ENCODE measurements at places on chromosomes 13 and 19.

DNA sequence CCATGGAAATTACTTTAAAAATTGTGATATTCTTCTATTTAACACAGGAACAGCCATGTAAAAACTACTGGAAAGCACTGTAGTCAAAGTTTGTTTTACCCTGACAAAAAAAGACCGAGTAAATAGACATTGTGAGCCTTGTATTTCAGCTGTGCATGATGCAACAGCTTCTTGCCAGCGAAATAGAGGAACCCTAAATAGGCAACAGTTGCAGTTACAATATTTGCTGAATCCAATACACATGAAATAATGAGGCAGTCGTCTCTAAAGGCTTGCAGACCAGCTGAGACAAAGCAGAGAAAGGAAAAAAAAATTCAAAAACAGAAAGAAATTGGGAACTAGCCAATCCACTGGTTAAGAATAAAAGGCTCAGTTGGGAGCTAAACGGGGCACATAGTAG is 1001.1 kb downstream of the OLFM4 start:
- no peaks in the 10 kb centered on the region for H3K4me1 ChIP-seq
- H3K4me3 ChIP-seq: no peak overlapping the region
- DNase-seq: no peak

DNA sequence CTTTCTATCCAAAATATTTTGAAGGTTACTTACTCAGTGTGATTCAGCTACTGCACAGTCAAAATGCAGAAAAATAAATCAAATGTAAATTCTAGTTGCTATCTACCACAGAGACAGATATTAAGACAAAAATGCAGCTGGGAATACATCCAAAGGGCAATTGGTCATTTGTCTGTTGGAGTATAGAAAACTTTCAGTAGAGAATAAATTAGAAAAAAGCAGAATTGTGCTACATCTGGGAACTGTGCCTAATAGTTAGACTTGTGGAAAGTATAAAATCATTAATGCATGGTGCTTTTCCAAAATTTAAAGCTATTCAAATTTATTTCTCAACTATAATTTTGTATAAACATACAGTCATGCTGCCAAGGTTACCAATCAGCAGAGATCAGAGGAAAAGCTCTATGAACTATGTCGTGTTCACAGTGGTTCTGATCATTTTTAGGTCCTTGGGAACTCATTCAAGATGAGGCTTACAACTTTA is 1635.8 kb downstream of the PCDH9 start:
- no peaks in the 10 kb centered on the region for H3K36me3 ChIP-seq
- DNase-seq: no peak
- no peaks in the 10 kb centered on the region for H3K4me1 ChIP-seq
- no peak overlapping the region for H3K4me3 ChIP-seq

DNA sequence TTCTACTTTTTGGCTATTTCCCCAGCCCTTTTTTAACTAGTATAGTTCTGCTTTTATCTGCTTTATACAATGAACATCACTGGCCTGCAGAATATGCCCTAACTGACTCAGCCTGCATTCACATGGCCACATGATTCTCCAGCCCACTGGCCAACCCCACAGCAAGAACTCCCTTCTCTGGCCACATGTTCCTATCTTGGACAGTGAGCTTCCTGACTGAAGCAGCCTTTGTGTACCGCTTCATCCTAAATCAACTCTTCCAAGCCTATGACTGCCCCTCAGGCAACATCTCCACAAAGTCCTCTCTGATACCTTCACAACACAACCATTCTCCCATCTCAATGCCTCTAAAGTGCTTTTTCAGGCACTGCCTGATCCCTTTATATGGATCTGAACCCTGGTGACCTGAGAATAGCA is 214.1 kb downstream of the COL4A1 start:
- H3K4me1 ChIP-seq: no peaks in the 10 kb centered on the region

GRCh38 chr19:5255602-5256231 is 84.9 kb downstream of the PTPRS start:
- H3K36me3 ChIP-seq: peaks cover 13% of the 10 kb centered on the region
- peak overlapping the region; percentile 72 for H3K27ac ChIP-seq
- no peak for DNase-seq
- H3K4me3 ChIP-seq: no peak overlapping the region
- no peaks in the 10 kb centered on the region for H3K27me3 ChIP-seq
- H3K4me1 ChIP-seq: no peaks in the 10 kb centered on the region

DNA sequence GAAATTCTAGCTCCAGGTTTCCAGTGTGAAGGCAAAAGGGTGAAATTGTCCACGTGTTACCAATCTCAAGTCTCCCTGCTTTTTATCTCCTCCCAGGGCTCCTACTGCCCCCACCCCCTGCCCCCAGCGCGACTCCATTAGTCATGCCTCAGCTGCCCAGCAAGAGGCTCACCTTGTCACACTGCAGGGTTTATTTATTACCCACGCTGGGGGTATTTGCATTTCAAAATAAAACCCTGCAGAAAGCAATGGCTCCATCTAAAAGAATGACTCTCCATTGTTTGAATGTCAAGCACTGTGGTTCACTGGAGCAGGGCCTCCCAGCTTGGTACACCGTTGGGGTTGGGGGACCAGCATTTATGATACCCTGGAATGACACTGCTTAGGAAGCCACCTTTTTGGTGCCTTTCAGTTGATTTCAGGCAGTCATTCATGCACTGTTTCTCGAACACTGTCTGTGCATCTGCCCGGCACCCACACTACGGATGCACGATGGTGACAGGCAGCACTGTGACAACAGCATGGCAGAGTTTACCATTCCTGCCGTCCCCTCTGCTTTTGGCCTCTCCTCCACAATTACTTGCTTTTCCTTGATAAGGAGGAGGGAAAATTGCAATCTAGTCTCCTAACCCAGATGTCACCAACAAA is 9.9 kb upstream of the POP4 start:
- H3K27ac ChIP-seq: no peak overlapping the region
- peaks cover 34% of the 10 kb centered on the region for H3K27me3 ChIP-seq
- no peak overlapping the region for H3K4me3 ChIP-seq
- no peak for DNase-seq
- no peaks in the 10 kb centered on the region for H3K36me3 ChIP-seq

GRCh38 chr13:26247011-26247410 is 6.9 kb upstream of the CDK8 start:
- no peak overlapping the region for H3K4me3 ChIP-seq
- H3K4me1 ChIP-seq: no peaks in the 10 kb centered on the region
- no peak for DNase-seq
- H3K27ac ChIP-seq: no peak overlapping the region
- no peaks in the 10 kb centered on the region for H3K27me3 ChIP-seq

DNA sequence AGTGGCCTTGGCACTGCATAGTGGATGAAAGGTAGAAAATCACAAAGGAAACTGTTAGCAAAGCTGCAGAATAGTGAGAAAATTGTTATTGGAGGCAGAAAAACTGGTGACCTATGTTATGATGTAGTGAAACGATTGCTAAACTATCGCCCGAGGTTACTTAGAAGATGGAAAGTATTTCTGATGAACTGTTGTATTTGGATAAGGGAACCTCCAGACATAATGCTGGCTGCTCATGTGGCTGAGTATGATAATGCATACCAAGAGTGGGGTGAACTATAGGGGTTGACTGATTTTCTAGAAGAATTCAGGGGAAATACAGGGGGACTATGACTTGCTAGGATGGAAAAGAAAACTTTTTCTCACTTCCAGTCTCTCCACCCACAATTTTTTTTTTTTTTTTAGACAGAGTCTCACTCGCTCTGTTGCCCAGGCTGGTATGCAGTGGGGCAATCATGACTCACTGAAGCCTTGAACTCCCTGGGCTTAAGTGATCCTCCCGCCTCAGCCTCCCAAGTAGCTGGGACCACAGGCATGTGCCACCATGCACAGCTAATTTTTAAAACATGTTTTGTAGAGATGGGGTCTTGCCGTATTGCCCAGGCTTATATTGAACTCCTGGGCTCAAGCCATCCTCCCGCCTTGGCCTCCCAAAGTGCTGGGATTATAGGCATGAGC is 4.4 kb upstream of the EID2 start:
- no peaks in the 10 kb centered on the region for H3K27me3 ChIP-seq
- no peaks in the 10 kb centered on the region for H3K36me3 ChIP-seq
- peaks cover 69% of the 10 kb centered on the region for H3K4me1 ChIP-seq
- peak overlapping the region; percentile 88 for H3K27ac ChIP-seq

- H3K27ac ChIP-seq: no peak overlapping the region
- peaks cover 87% of the 10 kb centered on the region for H3K36me3 ChIP-seq
- DNase-seq: no peak
Observed at GRCh38 chr19:16652854-16653253, 7.1 kb downstream of the SMIM7 start.

GRCh38 chr19:42269478-42270345 is 660 bp downstream of the CIC start:
- H3K36me3 ChIP-seq: peaks cover 16% of the 10 kb centered on the region
- no peaks in the 10 kb centered on the region for H3K27me3 ChIP-seq
- H3K27ac ChIP-seq: peak overlapping the region; percentile 99
- H3K4me1 ChIP-seq: peaks cover 25% of the 10 kb centered on the region
- no peak overlapping the region for H3K4me3 ChIP-seq

DNA sequence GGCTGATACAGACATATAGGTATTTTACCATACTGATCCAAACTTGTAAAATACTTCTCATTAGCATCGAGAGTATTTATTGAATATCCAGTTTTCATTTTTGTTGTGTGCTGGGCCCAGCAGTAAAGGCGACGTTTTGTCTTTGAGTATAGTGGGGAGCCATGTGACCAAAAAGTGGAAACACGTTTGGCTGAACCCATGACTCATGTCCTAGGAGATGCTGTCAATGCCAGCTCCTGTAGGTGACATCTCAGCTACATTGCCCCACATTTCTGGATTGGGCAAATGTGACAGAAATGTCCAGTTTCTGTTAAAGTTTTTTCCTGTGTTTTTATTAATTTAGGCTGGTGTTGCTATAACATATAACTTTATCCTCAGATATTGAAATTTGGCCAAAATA is 26.1 kb upstream of the GTF3A start:
- peaks cover 3% of the 10 kb centered on the region for H3K27me3 ChIP-seq
- H3K4me3 ChIP-seq: no peak overlapping the region
- no peaks in the 10 kb centered on the region for H3K36me3 ChIP-seq
- H3K4me1 ChIP-seq: no peaks in the 10 kb centered on the region

GRCh38 chr19:33220735-33221134 is 4.9 kb downstream of the SLC7A10 start:
- H3K4me1 ChIP-seq: peaks cover 3% of the 10 kb centered on the region
- no peak overlapping the region for H3K27ac ChIP-seq
- peaks cover 49% of the 10 kb centered on the region for H3K27me3 ChIP-seq
- H3K36me3 ChIP-seq: no peaks in the 10 kb centered on the region
- H3K4me3 ChIP-seq: no peak overlapping the region

GRCh38 chr13:83166550-83166949 is 715.7 kb downstream of the SLITRK1 start:
- no peaks in the 10 kb centered on the region for H3K36me3 ChIP-seq
- no peak overlapping the region for H3K27ac ChIP-seq
- H3K27me3 ChIP-seq: no peaks in the 10 kb centered on the region
- H3K4me3 ChIP-seq: no peak overlapping the region

- no peaks in the 10 kb centered on the region for H3K36me3 ChIP-seq
- no peaks in the 10 kb centered on the region for H3K27me3 ChIP-seq
- DNase-seq: no peak
- no peak overlapping the region for H3K27ac ChIP-seq
Observed at GRCh38 chr13:71148396-71148795, 718.6 kb downstream of the DACH1 start.

GRCh38 chr13:50645092-50645491 is 198.4 kb downstream of the DLEU7 start:
- peaks cover 3% of the 10 kb centered on the region for H3K27me3 ChIP-seq
- H3K4me3 ChIP-seq: no peak overlapping the region
- no peaks in the 10 kb centered on the region for H3K4me1 ChIP-seq
- no peak for DNase-seq
- H3K27ac ChIP-seq: no peak overlapping the region

DNA sequence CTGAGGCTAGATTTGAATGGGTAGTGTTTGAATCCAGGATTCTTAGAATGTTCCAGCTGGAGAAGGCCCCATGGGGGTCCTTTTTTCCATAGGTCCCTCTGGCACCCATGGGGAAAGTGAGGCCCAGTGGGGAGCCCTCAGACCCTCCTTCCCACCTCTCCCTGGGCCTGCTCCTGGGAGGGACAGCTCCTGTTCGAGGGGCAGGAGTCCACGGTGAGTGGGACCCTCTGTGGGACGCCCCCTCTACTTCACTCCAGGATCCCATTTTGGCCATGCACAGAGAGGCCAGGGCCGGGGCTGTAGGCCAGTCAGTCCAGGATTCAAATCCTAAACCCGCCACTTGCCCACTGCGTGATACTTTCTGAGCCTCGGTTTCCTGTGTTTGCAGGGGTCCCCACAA is 7.6 kb downstream of the MEF2B start:
- H3K27ac ChIP-seq: no peak overlapping the region
- peaks cover 14% of the 10 kb centered on the region for H3K4me1 ChIP-seq
- no peak overlapping the region for H3K4me3 ChIP-seq
- no peak for DNase-seq
- H3K36me3 ChIP-seq: no peaks in the 10 kb centered on the region

GRCh38 chr19:12792051-12792852 is 966 bp downstream of the JUNB start:
- H3K27me3 ChIP-seq: no peaks in the 10 kb centered on the region
- peak overlapping the region; percentile 100 for H3K27ac ChIP-seq
- DNase-seq: peak; percentile 87
- peaks cover 1% of the 10 kb centered on the region for H3K36me3 ChIP-seq

DNA sequence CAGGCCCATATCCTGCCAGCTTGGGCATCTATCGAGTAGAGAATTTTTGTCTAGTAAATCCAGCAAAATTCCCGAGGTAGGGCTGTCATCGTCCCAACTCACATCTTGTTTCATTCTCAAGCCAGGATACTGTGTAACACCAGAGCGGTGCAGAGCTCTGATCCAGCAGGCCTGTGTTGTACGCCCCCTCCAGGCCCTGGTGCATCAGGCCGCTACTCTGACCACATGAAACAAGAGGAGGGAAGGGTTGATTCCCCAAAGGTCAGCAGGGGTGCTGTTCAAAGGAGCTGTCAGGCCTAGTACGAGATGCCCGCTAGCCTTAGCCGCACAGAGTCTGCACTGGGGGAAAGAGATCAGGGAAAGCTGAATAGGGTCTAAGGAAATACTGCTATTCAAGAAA is 276.0 kb downstream of the SLC7A1 start:
- no peak overlapping the region for H3K4me3 ChIP-seq
- no peak for DNase-seq
- H3K27ac ChIP-seq: no peak overlapping the region
- peaks cover 22% of the 10 kb centered on the region for H3K27me3 ChIP-seq
- no peaks in the 10 kb centered on the region for H3K4me1 ChIP-seq

GRCh38 chr19:30910485-30911240 is 438.6 kb downstream of the TSHZ3 start:
- no peak overlapping the region for H3K27ac ChIP-seq
- no peaks in the 10 kb centered on the region for H3K4me1 ChIP-seq
- H3K4me3 ChIP-seq: no peak overlapping the region
- peaks cover 1% of the 10 kb centered on the region for H3K27me3 ChIP-seq

- no peaks in the 10 kb centered on the region for H3K36me3 ChIP-seq
- H3K27me3 ChIP-seq: no peaks in the 10 kb centered on the region
- H3K27ac ChIP-seq: no peak overlapping the region
Observed at GRCh38 chr19:7509625-7510024, 6.3 kb upstream of the ZNF358 start.

GRCh38 chr13:75774176-75774575 is 138.0 kb downstream of the LMO7 start:
- peaks cover 12% of the 10 kb centered on the region for H3K36me3 ChIP-seq
- no peaks in the 10 kb centered on the region for H3K27me3 ChIP-seq
- H3K27ac ChIP-seq: no peak overlapping the region
- no peak overlapping the region for H3K4me3 ChIP-seq
- H3K4me1 ChIP-seq: no peaks in the 10 kb centered on the region
